ENCODE measurements at places on chromosomes 3 and 15.

DNA sequence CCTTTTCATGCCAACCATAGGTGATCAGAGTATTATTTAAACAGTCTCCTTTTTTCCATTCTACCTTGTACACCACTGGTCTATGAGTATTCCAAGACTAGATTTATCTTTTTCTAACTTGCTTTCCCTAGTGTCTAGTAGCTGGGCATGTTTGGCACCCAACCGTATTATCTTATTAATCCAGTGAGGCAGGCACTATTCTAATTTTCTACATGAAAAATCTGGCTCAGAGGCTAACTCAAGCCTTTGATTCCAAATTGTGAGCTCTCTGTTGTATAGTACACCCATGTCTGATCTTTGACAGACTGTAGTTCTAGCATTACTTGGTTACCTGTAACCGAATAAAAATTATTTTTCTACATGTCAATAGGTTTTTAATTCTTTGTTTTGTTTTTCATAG is 76.7 kb upstream of the PLXND1 start:
- DNase-seq = no peak

- no peak for DNase-seq
Observed at GRCh38 chr3:82643948-82644347, 882.5 kb upstream of the GBE1 start.

GRCh38 chr3:53677413-53677812 is 168.8 kb downstream of the CHDH start:
- DNase-seq = no peak

DNA sequence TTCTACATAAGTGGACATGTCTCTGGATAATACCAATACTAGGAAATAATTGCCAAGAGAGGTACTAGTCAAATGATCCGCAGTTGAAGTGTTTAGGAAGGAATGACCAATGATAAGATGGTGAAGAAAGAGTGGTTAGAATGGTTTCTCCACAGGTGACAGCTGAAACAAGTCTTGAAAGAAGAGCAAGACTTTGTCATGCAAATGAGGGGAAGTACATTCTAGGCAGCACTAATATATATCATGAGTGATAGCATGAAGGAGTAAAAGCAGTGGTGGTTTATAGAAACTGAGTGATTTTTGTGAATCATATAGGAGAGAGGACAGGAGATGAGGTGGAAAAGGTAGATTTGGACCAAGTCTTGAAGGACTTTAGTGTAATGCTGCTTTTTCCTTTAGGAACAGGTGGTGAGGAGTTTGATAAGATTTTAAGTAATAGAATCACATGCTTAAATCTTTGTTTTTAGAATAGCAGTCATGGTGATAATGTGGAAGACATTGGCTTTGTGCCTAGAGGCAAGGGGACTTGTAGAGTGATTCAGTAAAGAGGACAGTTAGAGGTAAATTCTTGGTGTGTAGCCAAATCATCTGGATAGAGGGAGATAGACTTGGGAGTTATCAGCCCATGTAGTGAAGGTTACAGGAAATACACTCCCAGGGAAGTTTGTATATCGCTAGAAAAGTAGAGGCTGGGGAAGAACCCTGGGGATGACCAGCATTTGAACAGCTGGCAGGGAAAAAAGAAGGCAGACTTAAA is 31.9 kb downstream of the SLMAP start:
- no peak for DNase-seq

DNA sequence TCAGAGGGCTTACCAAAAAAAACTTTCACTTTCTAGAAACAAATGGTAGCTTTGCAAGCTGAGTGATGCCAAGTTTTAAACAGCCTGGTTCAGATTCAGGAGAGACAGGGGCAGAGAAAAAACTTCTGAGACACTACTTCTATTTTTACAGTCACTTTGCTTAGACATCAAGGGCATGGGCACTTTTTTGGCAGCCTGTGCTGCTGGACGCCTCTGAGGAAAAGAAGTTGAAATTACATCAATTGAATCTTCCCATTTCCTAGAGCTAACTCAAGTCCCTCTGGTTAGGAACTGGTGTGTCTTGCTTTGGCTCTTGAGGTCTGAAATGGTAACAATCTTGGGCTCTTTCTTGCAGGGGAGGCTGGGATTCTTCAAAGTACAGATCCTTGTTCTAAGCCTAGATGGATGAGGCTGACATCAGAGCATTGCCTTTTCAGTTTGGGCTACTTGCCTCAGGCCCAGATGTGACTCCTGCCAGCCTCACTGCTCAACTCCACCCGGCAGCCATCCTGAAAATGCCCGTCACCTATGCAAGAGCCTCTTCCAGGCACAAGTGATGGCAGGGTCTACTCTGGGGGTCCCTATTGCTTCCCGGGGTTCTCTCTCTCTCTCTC is 357.5 kb downstream of the FOXP1 start:
- no peak for DNase-seq

DNA sequence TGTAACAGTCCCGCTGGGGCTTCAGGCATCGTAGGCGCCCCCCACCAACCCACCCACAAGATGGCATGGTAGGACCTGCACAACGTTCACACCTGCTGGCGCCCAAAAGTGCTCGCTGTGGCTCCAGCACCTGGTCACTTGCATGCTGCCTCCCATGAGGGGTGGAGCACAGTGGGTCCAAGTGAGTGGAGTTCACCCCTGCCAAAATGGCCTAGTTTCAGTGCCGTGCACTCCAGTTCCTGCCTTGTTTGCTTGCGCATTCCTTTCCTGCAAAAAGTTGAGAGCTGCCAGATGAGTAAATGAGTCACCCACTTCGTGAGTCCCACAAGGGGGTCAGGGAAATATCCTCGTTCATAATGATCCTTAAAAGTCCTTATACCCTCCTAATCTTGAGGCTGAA is 788.7 kb upstream of the DPPA4 start:
- DNase-seq = no peak

DNA sequence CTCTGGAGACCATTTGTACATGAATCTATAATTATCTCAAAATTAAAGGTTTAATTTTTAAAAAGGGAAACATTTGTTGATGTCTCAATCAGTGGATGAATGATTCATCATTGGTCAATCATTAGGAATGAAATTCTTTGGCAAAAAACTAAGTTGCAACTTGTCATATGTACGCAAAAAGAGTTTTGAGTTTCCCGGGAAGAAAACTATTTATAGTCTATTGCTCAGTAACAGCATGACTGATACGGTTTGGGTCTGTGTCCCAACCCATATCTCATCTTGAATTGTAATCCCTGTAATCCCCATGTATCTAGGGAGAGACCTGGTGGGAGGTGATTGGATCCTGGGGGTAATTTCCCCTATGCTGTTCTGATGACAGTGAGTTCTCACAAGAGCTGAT is 765.8 kb upstream of the ROBO1 start:
- DNase-seq = no peak

- no peak for DNase-seq
Observed at GRCh38 chr3:42749753-42750231, 23.3 kb downstream of the CCDC13 start.
